ENCODE measurements at places on chromosomes 13 and 19.

DNA sequence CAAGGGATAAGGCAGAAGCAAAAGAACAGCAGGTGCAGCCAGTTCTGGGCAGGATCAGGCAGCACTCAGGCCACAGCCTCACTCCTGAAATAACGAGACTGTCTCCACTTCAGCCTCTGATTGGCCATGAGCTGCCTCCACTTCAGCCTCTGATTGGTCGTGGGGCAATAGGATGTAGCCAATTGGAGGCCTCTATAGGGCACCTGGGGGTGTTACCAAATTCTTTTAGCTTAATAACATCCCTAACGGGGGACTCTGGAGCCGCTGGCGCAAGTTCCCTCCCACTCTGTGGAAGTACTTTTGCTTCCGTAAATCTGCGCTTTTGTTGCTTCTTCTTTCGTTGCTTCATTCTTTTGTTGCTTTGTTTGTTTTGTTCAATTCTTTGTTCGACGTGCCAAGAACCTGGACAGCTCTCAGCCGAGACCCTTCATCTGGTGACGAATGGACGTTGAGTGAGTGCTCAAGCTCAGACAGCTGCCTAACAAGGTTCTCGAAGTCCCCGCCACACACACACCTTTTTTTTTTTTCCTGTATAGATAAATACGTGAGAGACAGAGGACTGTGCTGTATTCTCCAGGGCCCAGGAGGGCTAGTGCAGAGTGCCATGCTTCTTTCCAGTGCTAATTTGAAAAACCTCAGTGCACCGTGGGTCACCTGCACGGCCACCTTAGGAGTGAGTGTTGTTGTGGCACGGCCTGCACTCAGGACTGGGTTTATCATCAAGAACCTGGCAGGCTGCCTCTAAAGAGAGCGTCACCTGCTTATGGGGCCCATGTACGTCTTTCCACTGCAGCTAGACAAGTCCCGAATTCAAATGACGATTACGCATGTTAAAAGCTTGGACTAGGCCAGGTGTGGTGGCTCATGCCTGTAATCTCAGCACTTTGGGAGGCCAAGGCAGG, 32.0 kb upstream of the TUBGCP3 start:
- no peak for DNase-seq

DNA sequence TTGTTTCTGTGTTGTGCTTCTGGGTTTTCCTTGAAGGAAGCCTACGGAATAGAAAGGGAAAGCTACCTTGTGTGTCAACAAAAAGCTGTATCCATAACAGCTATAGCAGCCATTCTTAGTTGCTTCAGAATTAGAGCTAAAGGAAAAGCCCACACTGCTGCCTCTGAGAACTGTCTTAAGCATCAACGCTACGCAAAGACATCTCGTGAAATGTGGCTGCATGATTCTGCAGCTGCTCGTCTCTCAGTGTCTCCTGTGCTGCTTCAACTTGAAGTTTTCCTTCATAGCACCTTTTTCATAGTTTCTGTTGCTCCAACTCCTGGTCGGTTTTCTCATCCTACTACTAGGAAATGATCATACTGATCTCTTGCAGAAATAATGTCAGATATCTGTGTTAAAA, 140.9 kb upstream of the MAB21L1 start:
- DNase-seq, result no peak

- no peak for DNase-seq
Observed at GRCh38 chr19:19420570-19421298, 15.3 kb downstream of the GATAD2A start.

DNA sequence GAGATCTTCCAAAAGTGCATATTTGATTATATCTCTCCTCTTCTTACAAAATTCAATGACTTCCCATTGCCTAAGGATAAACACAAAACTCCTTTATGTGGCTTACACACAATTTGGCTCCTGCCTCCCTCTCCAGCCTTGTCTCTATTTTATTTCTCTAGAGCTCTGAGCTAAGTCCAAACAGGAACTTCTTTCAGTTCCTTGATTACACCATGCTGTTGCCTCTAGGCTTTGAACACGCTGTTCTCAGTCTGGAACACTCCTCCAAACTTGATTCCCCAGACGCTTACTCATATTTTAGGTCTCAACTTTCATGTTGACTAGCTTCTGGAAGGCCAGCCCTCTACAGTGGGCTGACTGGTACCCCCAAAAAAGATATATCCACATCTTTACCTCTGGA, 258.5 kb downstream of the COG6 start:
- DNase-seq, result no peak

GRCh38 chr19:18521692-18522123, at the start of gene ELL:
ELL (minus strand) TSS chr19:18522070; CDS start chr19:18522055, 15 bp downstream.
- DNase-seq, result no peak

DNA sequence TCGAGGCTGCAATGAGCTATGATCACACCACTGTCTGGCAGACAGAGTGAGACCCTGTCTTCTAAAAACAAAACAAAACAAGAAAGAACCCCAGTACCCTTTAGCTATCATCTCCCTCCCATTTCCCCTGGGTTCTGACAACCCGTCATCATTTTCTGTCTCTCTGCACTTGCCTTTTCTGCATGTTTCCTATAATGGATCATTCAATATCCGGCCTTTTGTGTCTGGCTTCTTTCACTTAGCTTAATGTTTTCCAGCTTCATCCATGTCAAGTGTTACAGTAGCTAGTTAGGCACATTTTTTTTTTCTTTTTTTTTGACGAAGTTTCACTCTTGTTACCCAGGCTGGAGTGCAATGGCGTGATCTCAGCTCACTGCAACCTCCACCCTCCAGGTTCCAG, 16.5 kb downstream of the AP2S1 start:
- DNase-seq, result no peak

DNA sequence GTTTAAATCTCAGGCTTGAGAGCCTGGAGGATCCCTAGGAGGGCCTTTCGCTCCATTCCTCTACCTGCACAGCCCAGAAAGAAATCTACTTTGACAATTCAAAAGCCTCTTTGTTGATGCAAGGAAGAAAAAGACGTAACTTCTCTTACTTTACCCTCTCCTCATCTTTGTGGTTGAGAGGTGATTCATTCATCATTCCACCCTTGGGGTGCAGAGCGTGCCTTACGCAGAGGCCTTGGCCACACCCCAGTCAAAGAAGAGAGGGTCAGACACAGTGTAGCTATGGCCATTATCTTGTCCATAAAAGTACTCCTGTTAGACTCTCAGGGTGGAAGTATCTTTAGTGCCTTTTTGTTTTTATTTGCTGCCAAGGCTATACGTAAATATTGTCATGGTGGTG, 184.0 kb downstream of the IRS2 start:
- no peak for DNase-seq

DNA sequence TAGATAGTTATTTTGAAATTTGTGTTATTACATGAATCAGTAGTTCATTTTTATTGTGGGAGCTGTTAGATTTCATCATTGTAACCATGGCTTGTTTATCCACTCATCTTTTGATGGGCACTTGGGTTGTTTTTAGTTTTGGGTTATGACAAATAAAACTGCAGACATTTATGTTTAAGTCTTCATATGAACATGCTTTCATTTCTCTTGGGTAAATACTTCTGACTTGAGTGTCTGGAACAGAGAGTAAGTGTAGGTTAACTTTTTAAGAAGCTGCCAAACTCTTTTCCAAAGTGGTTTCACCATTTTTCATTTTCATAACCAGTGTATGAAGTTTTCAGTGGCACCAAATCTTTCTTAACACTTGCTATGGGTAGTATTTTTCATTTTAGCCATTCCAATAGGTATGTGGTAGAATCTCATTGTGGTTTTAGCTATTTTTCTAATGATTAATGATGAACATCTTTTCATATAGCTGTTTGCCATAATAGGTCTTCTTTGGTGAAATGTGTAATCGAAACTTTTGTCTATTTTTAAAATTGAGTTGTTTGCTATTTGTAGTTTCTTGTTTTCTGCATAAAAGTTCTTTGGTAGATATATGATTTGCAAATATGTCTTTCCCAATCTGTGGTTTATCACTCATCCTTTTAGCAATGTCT, 17.9 kb downstream of the SLAIN1 start:
- DNase-seq, result no peak

GRCh38 chr13:76833441-76833954, 52.7 kb downstream of the KCTD12 start:
- DNase-seq, result no peak

- no peak for DNase-seq
Observed at GRCh38 chr13:44031555-44031954, 151.9 kb downstream of the LACC1 start.

DNA sequence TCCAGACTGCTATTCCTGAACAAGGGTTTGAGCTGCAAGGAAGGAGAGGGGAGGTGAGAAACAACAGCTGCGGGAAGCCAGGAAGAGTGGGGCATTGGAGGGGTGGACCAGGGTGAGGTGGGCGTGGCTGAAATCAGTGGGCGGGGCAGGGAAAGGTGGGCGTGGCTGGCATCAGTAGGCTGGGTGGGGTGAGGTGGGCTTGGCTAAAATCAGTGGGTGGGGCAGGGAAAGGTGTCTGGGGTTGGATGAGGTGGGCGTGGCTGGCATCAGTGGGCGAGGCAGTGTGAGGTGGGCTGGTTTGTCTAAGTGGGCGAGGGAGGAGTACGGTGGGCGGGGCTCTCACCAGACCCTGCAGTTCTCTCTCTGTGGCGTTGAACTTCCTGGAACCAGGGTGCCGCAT, 87.6 kb downstream of the MUC16 start:
- DNase-seq, result no peak

DNA sequence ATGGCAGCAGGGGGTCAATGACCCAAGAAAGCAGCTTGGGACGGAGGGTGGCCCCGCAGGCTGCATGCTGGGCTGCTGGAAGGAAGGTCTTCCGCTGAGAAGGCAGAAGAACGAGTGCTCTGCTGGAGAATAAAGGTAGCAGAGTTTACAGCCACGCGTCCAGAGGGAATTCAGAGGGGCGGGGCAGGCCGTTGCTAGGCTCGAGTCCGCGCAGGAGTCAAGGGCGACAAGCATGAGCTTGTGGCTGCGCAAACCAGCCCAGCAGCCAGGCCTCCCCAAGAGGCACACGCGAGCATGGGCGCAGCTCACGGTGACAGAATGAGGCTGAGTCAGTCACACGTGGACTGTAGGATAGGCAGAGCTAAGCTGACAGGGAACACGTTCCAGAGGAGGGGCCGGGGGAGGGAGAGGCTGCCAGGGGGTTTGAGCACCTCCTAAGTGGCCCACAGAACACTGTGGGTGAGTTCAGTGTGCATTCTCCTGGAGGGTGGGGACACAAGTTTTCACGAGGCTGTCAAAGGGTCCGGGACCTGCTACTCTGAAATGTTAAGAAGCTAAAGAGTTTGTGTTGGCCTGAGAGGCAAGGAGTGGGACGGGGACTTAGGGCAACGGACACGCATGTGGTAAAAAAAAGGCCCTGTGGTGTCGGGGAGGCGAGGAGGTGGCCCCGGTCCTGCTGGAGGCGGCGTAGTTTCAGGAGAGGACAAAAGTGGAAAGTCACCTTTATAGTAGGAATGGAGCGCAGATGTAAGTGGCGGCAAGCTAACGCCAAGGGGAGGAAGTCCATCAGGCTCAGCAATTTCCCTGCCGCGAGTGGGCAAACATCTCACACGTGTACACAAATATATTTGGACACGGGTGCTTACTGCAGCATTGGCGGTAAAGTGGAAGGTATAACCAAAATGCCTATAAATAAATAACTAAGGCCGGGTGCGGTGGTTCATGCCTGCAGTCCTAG, 17.7 kb downstream of the RFX2 start:
- DNase-seq, result no peak

- DNase-seq, result no peak
Observed at GRCh38 chr13:34037636-34038540, 219.9 kb downstream of the RFC3 start.

GRCh38 chr13:30307194-30307970, at the start of gene KATNAL1:
KATNAL1 (minus strand) TSS chr13:30307551; CDS start chr13:30283777, 23,774 bp downstream.
- DNase-seq, result no peak

DNA sequence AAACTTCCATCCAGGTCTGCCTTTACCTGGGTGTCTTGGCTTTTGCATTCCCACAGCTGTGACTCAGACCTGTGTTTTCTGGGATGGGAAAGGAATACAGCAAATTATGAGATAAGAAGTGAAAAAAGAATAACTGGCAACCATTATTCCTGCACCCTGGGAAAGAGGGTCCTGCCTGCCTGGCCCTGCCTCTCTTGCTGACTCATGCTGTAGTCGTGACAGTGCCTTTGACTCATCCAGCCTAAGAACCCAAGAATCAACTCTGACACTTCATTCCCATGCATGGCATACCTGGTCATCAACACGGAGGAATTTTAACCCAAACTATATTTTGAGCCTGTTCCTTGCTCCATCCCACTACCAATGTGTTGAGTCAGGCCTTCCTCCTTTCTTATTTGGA, 185.4 kb upstream of the SERP2 start:
- DNase-seq, result no peak

GRCh38 chr13:46401432-46401831, 14.4 kb upstream of the RUBCNL start:
- no peak for DNase-seq

GRCh38 chr19:3066482-3067049, 4.3 kb upstream of the TLE5 start:
- no peak for DNase-seq

DNA sequence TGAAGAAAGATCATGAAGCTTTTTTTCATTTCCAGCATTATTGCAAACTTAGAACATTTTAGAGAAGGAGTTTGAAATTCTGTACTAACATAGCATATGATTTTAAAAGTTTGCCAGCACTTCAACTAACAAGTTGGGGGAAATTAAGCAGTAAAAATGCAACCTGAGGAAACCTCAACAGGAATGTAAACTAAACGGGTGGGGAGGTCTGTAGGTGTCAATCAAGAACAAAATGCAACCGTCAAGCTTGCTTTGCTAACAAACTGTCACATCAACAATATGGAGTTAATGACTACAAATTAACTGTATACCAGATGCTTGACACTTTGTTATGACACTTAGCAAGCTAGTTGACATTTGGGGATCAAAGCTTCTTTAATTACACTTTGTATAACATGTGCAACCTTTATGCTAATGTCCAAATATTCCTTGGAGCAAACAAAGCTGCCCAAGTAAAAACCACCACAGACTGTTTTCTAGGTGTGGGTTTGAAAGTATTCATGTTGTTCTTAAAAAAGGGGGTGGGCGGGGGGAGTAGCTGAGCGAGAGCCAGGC, 52.1 kb downstream of the DACH1 start:
- no peak for DNase-seq

DNA sequence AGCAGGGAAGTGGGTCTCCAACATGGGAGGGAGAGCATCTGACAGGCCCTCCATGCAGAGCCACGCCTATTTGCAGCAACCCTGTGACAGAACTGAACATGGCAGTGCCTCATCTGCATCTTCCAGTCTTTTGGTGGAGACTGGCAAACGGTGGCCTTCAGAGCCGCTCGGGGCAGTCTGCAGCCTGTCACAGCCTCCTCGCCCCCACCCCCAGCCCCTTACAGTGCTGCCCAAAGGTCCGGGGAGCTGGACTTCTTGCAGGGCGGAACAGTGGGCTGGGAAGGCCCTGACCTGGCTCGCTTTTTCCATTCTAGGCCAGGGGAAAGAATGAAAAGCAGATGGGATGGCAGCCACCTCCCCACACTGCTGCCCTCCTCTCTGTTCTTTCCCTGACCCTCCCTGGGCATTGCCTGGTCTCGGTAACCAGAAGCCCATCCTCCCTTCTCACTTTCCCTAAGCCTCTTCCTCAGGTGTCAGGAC, 2.7 kb downstream of the CALM3 start:
- DNase-seq, result no peak

DNA sequence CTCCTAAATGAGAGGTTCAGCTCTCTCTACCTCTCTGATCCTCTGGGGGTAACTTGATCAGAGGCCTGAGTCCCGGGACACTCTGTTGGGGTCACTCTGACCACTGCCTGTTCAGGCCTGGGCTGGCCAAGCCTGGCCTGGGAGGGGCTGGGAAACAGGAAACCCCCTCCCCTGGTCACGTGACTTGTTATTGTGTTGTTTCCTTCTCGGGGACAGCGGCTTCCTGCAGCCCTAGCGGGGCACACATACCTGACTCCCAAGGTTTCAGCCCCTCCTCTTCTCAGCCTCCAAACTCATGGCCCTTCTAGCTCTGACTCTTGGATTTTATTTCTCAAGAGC, at the start of gene USHBP1:
Gene USHBP1, minus strand, starts transcription at position 105 of the 339 bp plus-strand sequence. CDS start 446 bp downstream, outside the sequence.
- no peak for DNase-seq

- DNase-seq, result no peak
Observed at GRCh38 chr13:27200413-27201070, 28.9 kb upstream of the USP12 start.
